Eye (tissue), 1 donor: ENCODE measurements at places on chromosomes 6 and 20.

DNA sequence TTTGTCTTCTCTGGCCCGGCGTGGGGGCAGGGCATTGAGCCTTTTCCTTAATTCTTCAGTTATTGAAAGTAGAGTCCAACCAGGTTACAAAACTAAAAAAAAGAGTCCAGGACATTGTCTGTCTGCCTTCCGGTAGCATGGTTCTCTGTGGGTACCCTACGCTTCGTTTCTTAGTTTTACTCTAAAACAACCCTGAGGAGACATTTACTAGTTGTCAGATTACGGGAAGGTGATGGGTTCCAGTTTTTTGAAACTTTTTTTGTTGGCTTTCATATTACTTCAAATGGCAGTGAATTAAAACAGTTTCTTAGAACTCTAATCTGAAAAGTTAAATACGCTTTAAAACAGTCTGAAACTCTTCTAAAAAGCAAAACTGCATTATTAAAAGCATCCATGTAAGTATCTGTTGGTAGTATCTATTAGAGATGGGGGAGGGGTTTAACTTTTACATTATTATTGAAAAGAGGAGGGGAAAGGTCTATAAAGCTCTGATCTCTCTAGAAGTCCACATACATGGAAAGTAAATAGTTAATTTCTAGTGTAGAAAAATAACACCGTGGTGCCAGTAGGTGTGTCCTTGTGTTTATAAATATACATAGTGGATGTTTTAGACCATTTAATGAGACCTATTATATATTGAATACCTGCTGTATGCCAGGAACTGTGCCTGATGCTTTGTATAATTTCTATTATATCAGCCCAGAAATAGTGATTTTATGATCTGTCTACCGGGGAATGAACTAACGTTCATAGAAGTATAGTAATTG lies 2.2 kb downstream of the BICRAL start:
- no peak for DNase-seq

DNA sequence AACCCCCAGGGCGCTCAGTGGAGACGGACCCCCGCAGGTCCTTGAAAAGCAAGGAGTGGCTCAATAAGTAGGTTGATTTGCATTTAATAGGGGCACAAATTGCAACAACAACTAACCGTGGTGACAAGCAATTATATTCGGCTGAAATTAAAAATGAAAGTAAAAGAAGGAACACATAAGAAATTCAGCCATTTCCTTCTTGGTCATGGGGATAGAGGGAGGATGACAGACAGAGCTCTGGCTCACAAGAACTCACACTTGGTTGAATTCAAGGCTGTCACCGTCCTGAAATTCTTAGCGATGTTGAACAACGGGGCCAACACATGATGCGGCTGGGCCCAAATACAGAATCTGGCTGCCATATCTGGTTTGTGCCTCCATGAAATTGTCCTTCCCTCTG lies 129.0 kb downstream of the EDN3 start:
- no peak for DNase-seq

GRCh38 chr6:98831057-98831958 lies 3.1 kb upstream of the POU3F2 start:
- peak; percentile 69 for DNase-seq

- no peak for DNase-seq
Measured at GRCh38 chr6:85419046-85419759, 30.7 kb upstream of the NT5E start.

DNA sequence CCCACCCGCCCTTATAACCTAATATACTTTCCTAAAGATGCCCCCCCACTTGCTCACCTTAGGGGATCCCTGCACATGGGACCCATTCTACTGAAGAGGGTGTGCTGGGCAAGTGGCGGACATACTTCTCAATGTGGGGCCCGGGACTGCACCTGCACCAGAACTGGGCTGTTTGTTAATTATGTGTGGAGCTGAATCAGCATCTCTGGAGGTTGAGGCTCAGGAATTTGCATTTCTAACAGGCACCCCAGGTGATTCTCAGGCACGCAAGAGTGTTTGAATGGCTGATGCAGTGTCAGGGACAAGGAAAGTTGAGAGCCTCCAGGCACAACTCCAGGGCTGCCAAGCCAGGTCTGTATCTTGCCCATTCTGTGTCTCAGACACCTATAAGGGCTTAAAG lies 8.9 kb upstream of the PTPRT start:
- DNase-seq = no peak

DNA sequence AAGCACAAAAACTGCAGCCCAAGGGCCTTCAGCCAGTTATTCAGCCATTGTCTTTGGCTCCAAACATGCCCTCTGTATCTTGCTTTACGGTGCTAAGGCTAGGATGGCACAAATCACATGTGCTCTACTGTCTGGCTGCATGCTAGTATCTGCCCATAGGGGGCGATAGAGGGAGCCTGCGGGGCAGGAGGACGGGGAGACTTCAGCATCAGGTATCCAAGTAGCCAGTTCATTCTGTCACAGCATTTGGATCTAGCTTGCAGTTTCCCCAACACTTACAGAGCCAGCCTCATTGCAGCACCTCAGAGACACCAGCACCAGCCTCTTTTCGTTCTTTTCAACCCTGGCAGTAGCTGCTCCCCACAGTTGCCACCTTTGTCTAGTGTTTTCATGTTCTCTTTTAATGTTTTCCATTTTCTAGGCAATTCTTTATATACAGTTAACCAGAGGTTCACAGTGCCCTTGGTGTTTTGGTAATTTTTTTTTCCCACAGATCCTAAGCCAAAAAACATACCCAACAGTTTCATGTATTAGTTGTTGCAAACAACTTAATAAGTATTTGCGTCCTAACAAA lies 705.9 kb downstream of the PTPRT start:
- DNase-seq = peak; percentile 13

DNA sequence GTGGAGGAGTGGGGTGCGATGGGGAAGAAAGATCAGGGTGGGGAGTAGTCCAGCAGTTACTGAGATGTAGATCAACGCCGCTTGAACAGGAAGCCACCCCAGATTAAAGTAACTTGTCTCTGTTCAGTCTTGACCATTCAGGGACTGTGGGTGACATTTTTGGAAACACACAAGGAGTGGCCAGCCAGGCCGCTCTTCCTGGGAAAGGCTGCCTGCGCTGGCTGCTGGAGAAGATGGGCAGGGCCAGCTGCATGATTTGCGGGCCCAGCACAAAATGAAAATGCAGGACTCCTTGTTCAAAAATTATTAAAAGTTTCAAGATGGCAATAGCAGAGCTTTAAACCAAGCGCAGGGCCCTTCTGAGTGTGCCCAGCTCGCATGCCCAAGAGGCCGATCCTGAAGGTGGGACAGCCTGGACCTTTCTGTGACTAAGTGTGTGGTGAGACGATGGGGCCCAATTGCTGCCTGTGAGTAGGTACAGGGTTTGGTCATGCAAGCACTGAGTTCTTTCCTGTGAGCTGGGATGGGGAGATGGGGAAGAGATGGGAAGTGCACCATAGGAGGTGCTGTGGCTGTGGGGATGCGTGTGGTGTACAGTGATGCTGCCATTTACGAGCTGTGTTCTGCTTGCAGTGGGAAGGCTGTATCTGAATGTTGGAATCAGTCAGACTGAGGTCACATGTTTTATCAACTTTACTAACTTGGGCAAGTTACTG lies 51.3 kb downstream of the DAAM2 start:
- no peak for DNase-seq

DNA sequence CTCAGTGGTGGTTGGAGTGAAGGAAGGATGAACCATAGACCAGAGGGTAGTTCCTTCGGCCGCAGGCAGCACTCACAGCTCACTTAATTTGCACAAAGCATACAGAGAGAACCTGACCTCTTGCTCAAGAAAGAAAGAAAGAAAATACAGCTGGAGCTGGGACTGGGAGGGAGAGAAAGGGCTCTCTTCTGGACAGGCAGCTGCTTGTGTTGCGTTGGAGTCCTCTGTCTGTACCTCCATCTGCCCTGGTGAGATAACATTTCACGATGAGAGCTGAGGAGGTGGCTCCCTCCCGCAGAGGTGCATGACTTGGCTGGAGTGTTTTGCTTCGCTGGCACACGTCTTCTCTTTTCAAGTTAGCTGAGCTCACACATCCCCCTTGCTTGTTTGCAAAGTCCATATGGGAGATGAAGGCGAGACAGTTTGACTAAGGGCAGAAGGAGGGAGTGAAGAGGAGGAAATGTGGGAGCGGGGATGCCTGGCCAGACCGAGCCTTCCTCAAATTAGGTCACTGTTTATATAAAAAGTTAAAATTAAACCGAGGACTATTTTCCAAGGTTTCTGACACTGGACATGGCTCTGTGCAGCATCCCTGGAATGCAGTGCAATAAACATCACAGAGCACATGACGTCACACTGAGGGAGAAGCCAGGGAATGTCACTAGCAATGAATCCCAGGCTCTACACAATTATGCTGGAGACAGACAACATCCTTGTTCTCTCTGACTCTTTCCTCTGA lies 359.4 kb downstream of the CD83 start:
- DNase-seq = peak; percentile 79

- DNase-seq = no peak
Measured at GRCh38 chr6:84348801-84349200, 121.4 kb upstream of the CEP162 start.

- no peak for DNase-seq
Measured at GRCh38 chr6:108482559-108482958, 78.2 kb upstream of the FOXO3 start.

DNA sequence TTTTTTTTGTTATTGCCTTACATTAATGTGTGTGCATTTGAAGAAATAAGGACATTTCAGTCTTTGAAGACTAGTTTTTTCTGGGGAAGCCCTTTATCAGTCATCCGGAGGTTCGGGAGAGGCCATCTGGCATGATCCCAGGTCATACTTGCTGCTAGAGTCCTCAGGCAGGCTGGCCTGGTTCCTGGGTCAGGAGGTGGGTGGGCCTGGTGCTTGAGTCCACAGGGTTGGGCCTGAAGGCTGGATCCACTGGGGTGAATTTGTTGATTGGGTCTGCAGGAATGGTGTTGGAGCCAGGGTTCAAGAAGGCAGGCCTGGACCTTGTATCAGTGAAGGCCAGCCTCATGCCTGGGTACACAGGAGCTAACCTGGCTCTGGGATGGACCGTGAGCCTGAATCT lies 15.8 kb upstream of the WFDC9 start:
- no peak for DNase-seq

DNA sequence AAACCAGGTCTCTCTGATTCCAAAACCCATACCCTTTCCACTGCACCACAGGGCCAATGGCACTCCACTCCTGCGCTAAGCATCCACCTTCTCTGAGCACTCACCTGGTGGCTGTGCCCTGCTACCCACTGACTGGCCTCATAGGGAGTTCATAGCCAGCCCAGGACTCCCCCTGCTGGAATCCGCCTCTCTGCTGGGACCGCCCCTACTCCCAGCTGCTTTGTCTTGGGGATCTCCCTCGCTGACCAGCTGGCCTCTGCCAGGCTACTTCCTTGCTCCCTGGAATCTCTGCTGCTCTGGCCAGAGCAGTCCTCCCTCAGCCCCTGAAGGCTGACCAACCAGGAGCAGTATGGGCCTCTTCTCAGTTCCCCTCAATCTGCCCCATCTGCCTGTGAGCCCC lies 129.7 kb downstream of the FAXC start:
- peak; percentile 17 for DNase-seq

DNA sequence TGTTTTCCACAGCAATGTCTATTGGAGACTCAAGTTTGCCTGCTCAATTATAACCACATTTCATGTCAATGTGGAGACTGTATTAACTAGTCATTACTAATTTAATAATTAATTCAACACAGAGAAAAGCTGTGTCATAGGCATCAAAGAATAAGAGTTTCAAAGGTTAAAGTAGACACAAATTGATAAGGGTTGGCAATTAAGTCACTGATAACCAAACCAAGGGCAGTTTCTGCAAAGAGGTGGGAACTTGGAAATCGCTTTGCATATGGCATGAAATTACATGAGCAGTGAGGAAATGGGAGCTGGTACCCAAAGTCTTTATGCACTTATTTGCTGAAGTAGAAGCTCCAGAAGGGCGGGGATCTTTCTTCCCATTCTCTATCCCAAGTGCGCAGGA lies 34.2 kb downstream of the GCLC start:
- DNase-seq = no peak

GRCh38 chr6:70180183-70180900 lies 122.5 kb downstream of the COL9A1 start:
- DNase-seq = no peak

- no peak for DNase-seq
Measured at GRCh38 chr6:42808492-42809483, 26.9 kb downstream of the BICRAL start.

DNA sequence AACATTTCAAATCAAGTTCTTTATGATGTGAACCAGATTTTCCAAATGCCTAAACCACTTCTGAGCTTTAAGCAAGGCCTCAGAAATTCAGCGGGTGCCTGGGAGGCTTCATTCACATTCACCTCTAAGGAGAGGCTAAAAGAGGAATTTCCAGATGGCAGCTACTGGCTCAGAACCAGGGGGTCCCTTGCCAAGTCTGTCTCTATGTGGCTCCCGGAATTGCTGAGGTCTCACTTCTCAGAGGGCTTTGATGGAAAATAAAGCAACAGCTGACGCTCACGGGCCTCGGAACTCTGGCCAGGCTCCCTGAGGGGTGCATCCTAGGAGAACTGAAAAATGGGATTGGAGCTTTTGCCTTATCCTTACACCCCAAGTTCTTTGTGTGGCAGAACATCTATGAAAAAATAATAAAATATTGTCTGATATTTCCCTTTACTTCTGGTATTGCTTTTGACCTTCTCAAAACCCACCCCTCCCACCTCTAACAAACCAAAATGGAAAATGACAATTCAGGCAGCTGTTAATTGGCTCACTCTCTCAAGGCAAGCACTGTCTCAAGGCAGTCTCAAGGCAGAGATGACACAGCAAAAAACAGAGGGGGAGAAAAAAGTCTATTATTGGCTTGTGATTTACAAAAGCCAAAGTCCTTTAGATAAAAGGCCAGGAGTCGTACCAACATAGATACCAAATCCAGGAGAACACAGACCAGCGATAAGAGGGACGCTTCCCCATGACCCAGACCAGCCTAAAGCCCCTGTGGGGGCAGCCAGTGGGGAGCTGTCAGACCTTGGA lies 21.8 kb upstream of the LRRN4 start:
- peak; percentile 36 for DNase-seq

GRCh38 chr6:28824793-28825731 lies 98.7 kb downstream of the TRIM27 start:
- DNase-seq = no peak

- no peak for DNase-seq
Measured at GRCh38 chr6:170045563-170045960, 245.3 kb downstream of the DLL1 start.

- DNase-seq = no peak
Measured at GRCh38 chr6:4668271-4669179, 107.7 kb upstream of the CDYL start.

DNA sequence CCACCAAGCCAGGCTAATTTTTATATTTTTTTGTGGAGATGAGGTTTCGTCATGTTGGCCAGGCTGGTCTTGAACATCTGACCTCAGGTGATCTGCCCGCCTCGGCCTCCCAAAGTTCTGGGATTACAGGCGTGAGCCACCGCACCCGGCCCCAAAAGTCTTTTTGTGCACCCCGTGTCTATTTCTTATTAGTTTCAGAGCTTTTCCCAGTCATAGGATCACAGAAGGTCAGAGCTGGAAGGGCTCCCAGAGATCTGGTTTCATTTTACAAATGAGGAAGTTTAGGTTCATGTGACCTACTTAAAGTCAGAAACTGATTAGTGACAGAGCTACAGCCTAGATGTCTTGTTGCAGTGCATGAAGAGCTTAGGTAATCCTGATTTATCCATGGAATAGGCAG lies 1.6 kb upstream of the OGFRL1 start:
- no peak for DNase-seq

GRCh38 chr20:38844963-38845362 lies 39.5 kb downstream of the PPP1R16B start:
- no peak for DNase-seq
